NCI-H1930 (cell line): ENCODE measurements at places on chromosomes 2 and 18.
A peak's percentile ranks its signal among the peaks of the same experiment; 100 is the strongest.

GRCh38 chr2:53969285-53969967, 1.4 kb downstream of the PSME4 start:
- no peak for DNase-seq

DNA sequence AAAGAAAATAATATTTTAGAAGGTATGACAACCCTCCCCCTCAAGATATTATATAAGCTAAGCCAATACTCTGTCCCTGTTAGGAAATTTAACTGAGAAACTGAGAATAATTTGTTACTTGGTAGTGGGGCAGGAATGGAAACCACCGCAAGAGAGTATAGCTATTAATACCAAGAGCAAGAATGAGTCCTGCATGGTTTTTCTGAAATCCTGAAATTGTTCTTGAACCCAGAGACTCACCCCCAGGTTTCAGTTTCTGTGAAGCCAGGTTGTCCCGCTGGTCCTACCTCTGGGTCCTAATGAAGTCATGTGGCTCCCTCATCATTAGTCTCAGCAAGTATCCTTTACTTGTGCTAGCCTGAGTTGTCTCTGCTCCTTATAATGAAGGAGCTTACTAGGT, 671.0 kb upstream of the ACVR2A start:
- DNase-seq: no peak

DNA sequence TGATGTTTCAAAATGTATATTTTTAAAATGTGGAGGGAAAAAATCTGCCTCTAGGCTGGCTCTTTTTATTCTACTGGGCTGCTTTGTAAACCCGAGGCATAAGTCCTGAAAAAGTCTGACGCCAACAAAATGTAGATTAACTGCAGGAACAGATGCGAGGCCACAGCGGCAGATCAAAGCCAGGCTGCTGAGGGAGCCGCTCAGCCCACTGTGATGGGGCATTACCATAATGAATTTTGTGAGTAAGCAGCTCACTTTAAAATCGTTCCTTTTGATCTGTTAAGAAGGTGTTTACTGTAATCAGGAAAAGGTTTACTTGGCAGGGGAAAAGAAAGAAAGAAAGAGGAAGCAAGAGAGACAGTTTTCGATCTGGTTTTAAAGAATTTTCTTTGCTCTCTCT, 269.0 kb downstream of the ICOS start:
- DNase-seq: no peak

DNA sequence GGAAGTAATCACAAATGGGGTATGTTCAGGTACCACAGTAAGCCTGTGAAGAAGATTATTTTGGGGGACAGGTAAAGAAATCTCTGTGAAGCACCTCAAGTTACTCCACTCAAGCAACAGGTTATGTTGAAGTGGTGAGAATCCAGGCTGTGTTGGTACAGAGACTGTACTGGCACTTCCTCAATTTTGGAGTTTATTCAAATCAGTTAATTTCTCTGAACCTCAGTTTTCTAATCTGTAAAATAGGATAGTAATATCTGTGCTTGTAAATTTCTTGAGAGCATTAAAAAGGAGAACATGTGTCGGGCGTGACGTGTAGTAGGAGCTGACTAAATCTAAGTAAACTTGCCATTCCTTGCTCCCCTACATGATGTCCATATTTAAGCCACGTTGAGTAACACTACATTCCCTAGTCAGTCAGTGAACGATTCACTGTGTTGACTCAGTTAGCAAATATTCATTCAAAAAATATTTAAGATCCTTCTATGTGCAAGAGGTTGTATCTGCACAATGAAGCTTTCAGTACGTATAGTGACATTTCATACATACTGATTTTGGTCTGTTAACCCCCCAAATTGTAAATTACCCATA, 504.2 kb downstream of the ZEB2 start:
- no peak for DNase-seq

DNA sequence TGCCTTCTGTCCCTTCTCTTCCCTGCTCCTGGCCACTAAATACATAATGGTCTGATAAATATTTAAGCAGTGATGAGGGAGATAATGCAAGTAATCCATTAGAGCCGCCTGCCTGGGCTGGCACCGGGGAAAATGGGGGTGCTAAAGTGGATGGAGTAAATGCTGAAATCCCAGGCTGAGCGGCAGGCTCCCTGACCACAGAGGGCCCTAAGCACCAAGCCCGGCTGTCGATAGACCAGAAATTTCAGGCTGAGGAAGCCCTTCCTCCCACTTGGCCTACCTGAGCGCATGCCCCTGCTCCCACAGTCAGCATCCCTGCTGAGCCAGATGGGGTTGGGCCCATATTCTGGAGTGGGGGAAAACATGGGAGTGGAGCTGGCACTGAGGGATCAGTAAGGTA, 197.5 kb upstream of the SKOR2 start:
- DNase-seq: no peak

GRCh38 chr18:34773961-34774766, 64.1 kb downstream of the DTNA start:
- DNase-seq: no peak

- DNase-seq: no peak
These were observed 311.4 kb upstream of the UBE2E3 start for GRCh38 chr2:180669016-180669415.

DNA sequence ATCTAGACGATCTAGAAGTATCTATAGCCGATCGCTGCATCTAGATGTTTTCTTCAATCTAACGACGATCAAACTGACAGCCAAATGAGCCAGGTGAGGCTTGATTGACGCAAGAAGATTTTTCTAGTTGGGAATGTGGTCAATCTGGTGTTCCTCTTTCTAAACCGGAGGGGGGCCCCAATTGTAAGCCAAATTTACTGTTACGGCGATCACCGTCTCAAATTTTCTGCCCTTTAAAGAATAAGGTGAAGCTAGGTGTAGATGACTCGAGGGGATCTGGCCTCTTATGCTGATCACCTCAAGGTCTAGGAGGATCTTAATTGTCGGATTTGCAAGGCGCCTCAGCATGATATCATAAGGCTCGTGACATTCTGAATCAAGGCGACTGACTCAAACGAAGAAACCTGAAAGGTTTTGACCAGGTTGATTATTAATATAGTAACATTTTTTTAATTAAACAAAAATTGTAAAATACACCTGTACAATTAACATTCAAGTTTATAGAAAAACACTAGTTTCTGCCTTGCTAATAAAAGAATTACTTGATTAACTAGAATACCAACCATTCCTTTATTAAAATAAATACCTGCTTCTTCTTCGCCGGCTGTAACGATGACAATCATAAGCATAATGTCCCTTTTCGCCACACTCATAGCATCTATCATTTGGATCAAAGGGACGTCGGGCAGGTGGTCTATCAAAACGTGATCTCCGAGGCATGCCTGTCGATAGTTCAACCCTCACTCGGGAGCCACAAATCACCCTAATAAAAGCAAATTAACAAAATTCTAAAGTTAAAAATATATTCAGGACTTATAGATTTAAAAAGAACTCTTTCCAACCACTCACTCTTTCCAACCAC, 2.0 kb downstream of the SRSF7 start:
- DNase-seq: no peak

- DNase-seq: no peak
These were observed 727.9 kb upstream of the CDH2 start for GRCh38 chr18:28904789-28905364.

DNA sequence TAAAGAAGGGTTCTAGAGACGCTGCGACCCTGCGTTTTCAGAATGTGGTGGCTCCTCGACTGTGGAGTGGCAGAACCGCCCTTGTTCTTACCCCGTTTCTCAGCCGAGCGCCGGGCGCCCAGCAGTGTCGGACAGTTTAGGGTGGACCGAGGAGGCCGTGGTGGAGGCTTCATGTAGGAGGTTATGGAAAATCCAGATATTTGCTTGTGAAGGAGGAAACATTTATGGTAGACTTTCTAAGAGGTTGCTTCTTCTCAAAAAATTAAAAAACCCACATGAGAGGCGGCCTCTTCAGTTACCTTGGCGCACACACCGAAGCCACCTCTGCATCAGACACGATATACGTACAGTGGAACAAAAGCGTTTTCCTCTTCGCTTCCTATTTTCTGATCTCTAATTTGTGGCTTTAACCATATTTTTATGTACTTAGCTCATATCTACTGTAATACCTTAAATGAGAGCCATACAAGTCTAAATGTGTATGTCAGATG, 120.8 kb downstream of the NFATC1 start:
- DNase-seq: no peak

DNA sequence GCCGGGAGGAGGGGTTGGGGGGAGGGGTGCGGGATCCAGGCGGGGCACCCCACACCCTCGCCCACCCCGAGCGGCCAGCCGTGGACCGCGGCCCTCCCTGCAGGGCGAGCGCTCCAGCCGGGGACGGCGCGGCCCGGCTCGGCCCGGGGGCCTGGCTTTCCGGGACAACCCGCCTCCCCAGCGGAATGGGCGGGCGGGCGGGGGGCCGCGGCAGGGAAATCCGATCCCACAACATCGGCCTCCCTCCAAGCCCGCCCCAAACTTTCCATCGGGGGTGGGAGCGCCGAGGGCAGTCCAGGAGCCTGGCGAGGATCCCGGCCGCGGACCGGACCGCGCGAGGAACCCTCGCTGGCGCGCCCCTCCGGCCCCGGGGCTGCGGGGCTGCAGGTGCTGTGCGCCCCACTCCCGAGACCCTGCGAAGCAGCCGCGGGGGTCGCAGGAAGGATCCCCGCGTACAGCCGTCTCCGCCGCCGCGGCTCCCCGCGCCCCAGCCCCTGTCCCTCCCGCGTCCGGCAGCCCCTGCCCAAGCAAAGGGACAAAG, 529 bp downstream of the SEMA4C start:
- peak; percentile 36 for DNase-seq

DNA sequence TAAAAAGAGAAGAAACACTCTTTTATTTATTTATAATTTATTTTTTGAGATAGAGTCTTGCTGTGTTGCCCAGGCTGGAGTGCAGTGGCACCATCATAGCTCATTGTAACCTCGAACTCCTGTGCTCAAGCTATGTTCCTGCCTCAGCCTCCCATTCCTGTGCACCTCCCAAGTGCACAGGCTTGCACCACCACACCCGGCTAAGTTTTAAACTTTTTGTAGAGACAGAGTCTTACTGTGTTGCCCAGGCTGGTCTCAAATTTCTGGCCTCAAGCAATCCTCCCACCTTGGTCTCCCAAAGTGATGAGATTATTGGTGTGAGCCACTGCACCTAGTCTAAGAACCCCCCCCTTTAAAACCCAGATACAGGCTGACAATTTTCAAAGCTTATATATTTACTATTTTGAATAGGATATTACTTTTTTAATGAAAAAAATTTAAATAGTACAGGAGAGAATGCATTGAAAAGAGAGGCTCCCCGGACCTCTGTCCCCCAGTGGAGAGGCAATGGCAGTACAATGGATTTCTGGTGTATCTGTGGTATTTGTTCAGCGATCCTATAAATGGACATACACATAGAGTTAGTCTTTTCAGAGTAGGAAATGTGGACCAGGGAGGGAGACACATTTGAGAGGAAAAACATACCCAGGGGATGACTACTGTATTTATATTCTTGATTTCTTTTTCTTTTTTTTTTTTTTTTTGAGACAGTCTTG, 48.1 kb upstream of the CNOT11 start:
- no peak for DNase-seq

GRCh38 chr2:181660181-181660580, 3.3 kb upstream of the CERKL start:
- no peak for DNase-seq

DNA sequence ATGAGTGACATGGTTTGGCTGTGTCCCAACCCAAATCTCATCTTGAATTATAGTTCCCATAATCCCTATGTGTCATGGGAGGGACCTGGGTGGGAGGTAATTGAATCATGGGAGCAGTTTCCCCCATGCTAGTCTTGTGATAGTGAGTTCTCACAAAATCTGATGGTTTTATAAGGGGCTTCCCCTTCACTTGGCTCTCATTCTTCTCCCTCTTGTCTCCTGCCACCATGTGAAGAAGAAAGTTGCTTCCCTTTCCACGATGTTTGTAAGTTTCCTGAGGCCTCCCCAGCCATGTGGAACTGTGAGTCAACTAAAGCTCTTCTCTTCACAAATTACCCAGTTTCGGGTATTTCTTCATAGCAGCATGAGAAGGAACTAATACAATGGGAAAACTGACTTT, 14.0 kb downstream of the DNAH7 start:
- no peak for DNase-seq

DNA sequence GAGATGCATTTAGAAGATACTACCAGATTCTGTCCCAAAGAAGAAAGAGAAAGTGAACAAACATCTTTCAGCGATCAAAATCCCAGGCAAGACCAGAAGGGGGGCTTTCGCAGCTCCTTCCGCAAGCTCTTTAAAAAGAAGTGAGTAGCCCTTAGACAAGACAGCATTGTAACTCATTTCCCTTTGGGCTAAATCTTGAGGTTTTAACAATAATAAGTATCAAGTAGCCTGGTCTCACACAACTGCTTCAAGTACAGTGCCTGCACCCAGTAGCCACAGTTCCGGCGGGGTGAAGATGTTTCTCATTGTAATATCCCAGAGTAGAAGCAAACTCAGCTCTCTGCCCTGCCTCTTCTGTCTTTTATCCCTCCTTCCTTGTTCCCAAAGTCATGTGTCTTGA, 76.3 kb downstream of the ARHGEF33 start:
- DNase-seq: no peak

DNA sequence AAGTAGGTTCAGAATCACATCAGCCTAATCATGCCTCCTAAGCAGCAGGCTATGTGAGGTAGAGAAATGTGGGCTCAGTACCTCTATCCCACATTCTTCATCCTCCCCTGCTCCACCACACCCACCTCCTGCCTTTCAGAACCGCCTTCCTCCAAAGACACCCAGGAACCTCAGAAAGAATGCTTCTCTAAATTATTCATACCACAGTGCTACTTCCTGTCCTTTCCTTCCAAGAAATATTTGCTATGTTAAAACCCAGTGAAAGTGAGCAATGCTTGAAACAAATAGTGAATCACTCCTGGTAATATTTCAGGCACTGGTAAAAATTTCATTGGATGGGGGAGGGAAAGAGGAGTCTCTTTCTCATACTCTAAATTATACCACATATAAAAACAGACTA, 24.0 kb upstream of the CREB1 start:
- DNase-seq: no peak

- no peak for DNase-seq
These were observed 28.5 kb downstream of the MBP start for GRCh38 chr18:77103991-77104531.

GRCh38 chr18:57854726-57855125, 51.6 kb upstream of the ATP8B1 start:
- no peak for DNase-seq

DNA sequence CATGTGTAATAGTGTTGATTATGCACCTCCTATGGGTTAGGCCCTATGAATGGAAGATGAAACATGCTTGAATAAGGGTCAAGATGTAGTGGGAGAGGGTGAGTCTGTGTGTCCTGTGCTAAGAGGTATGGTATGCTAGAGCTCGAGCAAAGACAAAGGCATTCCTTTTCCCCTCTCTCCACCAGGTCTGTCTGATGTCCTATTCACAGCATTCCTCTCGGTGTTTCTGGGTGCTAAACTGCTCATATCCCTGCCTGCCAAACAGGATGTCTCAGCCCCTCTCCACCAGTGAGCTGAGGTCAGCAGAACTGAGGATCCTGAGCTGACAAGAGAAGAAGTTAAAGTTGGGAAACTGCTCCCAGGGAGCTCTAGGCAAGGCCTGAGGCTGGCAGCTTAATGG, 344.9 kb downstream of the TSN start:
- DNase-seq: no peak
